ENCODE measurements at places on chromosomes 2 and 18.

GRCh38 chr2:75226617-75227016, 27.3 kb upstream of the TACR1 start:
- DNase-seq, result no peak

DNA sequence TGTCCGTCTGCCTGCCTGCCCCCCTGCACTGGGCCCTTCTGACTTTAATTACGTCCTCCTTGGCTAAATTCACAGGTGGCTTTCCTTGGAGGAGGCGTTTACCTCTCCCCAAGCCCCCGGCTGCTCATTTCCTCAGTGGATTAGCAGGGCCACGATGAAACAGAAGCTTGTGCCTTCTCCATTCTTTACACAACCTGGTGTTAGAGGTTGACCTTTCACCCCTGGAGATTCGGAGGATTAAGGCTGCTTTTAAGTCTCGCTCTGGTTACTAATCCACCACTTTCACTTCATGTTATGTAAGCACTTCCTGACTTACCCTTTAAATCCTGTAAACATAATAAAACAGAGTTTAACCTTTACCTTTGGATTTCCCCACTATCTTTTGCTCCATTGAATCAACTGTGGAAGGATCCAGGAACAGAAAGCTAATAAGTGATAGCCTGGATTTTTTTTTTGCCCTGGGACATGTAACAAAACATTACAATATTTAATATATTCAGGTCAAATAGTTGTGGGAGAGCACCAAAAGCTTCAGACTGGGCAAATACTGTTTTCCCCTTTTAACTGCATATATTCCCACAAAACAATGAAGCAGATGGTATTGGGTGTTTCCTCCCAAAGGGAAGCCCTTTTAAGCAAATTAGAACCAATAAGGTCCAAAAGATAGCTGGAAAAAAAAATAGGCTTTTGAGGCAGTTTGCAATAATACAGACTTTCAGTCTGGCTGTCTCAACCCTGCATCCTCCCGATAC, 370.2 kb downstream of the EN1 start:
- DNase-seq, result no peak

GRCh38 chr18:76547296-76547695, 52.3 kb upstream of the ZNF516 start:
- no peak for DNase-seq

DNA sequence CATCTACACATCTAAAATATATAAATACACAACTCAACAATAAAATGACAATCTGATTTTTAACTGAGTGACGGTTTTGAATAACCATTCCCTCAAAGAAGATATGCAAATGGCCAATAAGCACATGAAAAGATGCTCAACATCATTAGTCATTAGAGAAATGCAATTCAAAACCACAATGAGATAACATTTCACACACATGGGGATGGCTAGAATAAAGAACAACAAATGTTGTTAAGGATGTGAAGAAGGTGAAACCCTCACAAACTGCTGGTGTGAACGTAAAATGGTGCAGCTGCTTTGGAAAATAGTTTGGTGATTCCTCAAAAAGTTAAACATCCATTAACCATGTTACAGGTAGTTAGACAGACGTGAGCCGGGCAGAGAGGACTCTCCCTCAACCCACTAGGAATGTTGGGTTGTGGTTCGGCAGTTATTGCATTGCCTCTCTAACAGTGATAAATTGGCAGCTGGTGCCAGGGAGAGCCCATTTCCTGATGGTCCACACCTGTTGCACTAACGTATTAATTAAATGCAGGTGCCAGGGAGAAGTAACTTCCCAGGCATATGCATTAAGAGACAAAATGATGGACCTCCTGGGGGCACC, 22.3 kb upstream of the DUSP2 start:
- DNase-seq, result no peak

GRCh38 chr2:74747411-74748080, 86.4 kb upstream of the HK2 start:
- no peak for DNase-seq

DNA sequence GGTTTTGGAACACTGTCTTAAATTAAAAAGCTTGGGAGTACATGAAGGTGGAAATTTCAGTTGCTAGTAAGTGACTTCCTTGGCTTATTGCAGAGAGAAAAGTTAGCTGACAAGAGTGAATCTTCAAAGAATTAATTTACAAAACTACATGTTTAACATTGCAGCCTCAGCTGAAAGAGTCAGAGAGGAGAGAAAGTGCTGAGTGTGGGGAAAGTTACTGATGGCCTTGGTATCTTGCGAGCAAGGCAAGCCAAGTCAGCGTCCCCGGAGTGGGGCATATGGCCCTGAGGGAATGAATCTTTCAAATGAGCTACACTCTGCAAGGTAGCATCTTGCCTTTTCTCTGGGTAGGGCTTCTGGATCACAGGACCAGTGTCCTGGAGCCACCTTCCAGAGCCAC, 131.3 kb downstream of the LPIN1 start:
- DNase-seq, result no peak

All from CD4-positive, alpha-beta T cell treated with Interleukin-21 for 1 hour (primary cell).